ENCODE measurements at places on chromosomes 1 and 21.

DNA sequence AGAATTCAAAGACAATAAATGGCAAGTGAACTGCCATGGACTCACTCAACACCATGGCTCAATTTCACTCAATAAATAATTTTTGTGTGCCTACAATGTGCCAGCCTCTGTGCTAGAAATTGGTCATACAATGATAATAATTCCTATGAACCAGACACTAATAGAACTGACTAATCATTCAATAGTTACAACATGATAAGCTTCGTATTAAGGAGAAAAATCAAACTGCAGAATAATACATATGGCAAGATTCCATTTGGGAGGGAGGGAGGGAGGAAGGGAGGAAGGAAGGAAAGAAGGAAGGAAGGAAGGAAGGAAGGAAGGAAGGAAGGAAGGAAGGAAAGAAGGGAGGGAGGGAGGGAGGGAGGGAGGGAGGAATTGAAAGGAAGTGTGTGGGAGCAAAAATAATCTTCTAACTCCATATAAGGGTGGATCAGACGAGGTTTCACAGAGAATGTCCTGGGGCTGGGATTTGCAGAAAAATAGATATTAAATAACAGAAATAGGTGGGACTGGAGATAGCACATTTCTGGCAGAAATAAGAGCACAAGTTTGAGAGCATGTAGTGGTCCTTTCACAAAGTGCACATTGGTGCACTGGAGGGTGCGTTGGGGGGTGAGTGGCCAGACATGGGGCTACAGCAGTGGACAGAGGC, 52.9 kb downstream of the JAK1 start:
- DNase-seq: no peak

GRCh38 chr1:229536982-229537381, 21.5 kb downstream of the ABCB10 start:
- no peak for DNase-seq

GRCh38 chr1:203612932-203613682, 13.5 kb upstream of the ATP2B4 start:
- DNase-seq: peak; percentile 37

- DNase-seq: no peak
Measured at GRCh38 chr1:24451746-24452145, 36.1 kb downstream of the NIPAL3 start.

GRCh38 chr1:58190267-58190988, 356.1 kb downstream of the OMA1 start:
- DNase-seq: no peak

DNA sequence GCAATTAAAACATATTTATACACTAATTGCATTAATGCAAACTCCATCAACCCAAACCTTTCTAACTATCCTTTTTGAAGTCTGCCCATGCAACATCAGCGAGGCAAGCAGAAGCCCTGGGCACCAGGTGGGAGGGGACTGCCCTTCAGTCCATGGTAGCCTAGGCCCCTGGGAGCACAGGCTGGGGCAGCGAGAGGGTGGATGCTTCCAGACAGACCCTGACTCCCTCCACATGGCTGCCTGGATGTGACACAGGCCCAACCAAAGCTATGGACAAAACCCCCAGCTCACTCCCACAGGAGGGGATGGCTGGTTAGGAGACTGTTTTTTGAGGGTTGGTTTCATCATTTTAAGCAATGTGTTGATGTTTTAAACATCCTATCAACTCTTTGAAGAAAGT, 17.8 kb upstream of the LRRC47 start:
- no peak for DNase-seq

GRCh38 chr1:214377886-214378285, 96.9 kb downstream of the SMYD2 start:
- no peak for DNase-seq

DNA sequence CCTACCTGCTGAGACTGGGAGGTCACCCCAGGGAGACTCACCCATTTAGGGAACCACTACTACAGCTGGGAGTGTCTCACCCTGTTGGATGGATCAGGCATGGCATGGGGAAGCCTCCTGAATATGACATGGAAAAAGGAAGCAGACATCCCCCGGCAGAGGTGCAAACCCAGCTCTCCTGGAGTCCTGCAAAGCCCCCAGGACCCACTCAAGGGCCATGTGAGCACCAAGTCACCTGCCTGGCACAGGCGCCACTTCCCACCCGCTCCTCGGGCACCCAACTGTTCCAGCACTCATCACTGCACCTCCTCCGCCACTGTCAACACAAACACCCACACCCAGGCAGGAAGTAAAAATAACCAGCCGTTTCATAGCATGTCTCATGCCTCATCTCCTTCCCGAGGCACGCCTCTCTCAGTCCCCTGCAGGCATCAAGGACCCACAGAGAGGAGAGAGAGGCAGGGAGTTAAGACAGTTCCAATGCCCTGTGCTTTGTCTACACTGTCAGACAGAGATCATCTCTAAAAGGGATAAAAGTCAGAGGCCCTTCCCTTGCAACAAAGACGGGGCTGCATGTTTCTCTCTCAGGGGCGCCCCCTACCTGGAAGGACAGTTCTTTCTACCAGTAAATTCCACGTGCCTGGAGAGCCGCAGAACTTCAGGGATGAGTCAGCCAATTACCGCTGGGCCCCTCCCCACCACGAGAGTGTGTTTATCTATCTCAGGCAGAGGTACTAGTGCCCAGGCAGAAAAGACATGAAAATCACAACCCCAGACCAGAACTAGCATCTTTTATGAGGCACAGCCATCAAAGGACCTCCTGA, 150.1 kb upstream of the SOD1 start:
- peak; percentile 90 for DNase-seq

DNA sequence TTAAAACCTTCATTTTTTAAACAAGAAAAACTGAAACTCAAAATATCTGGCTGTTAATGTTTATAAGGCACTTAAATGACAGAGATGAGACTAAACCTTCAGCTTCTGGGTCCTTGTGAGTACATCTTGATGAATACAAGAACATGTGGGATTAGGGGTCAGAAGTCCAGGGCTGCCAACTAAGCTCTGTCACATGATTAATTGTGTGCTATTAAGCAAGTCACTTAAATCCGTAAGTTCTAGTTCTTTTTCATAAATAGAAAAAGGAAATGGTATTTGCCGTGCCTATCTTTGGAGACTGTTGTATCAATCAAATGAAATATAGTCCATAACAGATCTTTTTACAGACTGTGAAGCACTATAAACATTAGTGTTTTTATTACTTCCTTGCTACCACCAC, 43.2 kb upstream of the KCTD3 start:
- DNase-seq: no peak

GRCh38 chr1:153958111-153958960, at the start of gene CRTC2:
Gene CRTC2, minus strand, starts transcription at chr1:153958612. Its CDS starts 115 bp downstream, at chr1:153958497.
- DNase-seq: peak; percentile 99

Data from CD4-positive, alpha-beta T cell treated with Interleukin-6 for 4 hours (primary cell).